Spleen (tissue), 13 donors: ENCODE measurements at places on chromosomes 13 and 19. TPM values are rescaled to one million over a fixed set of nuclear protein-coding genes. Genes with fewer than 3 reads are reported as not detected.

GRCh38 chr13:100987948-100988347 is 313.4 kb upstream of the TMTC4 start:
- no peaks in the 10 kb centered on the region for H3K4me1 ChIP-seq
- H3K36me3 ChIP-seq: no peaks in the 10 kb centered on the region
- no peak for DNase-seq
- H3K4me3 ChIP-seq: no peak overlapping the region
- H3K27me3 ChIP-seq: no peaks in the 10 kb centered on the region

- peaks cover 82% of the 10 kb centered on the region for H3K4me1 ChIP-seq
- H3K36me3 ChIP-seq: no peaks in the 10 kb centered on the region
- peak overlapping the region; percentile 82 for H3K4me3 ChIP-seq
- H3K27me3 ChIP-seq: no peaks in the 10 kb centered on the region
- H3K27ac ChIP-seq: peak overlapping the region; percentile 99
Measured at GRCh38 chr19:13097033-13097462, 5.6 kb downstream of the LYL1 start.

- DNase-seq: no peak
- no peaks in the 10 kb centered on the region for H3K27me3 ChIP-seq
- no peak overlapping the region for H3K4me3 ChIP-seq
- H3K4me1 ChIP-seq: no peaks in the 10 kb centered on the region
- H3K36me3 ChIP-seq: no peaks in the 10 kb centered on the region
Measured at GRCh38 chr13:27858046-27858445, 61.8 kb upstream of the PDX1 start.

Gene DCLK1
- total RNA-seq: 21.5 TPM
